ENCODE measurements at places on chromosomes 5 and 9. TPM values are rescaled to one million over a fixed set of nuclear protein-coding genes. Genes with fewer than 3 reads are reported as not detected.

DNA sequence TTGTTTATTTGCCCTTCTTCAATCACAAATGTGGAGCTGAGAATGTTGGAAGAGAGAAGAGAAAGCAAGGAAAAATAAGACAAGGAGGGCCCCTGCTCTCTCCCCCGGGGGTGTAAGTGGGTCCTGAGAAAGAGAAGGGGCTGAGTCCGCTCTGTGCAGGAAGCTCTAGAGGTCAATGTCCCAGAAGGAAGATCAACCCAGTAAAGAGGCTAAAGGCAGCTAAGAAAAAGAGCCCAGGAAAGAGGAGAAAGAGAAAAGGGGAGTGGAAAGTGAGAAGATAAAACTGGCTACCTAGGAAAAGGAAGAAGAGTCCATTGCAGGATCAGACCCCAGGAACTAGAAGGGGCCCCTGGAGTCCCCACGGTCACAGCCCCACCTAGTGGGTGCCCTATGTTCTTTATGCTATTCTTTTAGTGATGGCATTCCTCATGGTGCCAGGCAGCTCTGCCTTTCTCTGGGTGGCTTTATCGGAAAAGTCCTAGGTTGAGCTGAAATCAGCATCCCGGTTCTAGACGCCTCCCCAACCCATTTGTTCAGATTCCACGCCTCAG is 583.4 kb downstream of the ACTL7B start:
- H3K4me3 ChIP-seq, result no peak overlapping the region
- no peaks in the 10 kb centered on the region for H3K27me3 ChIP-seq
- H3K36me3 ChIP-seq, result no peaks in the 10 kb centered on the region
- H3K27ac ChIP-seq, result no peak overlapping the region

KIF24 gene
- 0.30 TPM for total RNA-seq

DNA sequence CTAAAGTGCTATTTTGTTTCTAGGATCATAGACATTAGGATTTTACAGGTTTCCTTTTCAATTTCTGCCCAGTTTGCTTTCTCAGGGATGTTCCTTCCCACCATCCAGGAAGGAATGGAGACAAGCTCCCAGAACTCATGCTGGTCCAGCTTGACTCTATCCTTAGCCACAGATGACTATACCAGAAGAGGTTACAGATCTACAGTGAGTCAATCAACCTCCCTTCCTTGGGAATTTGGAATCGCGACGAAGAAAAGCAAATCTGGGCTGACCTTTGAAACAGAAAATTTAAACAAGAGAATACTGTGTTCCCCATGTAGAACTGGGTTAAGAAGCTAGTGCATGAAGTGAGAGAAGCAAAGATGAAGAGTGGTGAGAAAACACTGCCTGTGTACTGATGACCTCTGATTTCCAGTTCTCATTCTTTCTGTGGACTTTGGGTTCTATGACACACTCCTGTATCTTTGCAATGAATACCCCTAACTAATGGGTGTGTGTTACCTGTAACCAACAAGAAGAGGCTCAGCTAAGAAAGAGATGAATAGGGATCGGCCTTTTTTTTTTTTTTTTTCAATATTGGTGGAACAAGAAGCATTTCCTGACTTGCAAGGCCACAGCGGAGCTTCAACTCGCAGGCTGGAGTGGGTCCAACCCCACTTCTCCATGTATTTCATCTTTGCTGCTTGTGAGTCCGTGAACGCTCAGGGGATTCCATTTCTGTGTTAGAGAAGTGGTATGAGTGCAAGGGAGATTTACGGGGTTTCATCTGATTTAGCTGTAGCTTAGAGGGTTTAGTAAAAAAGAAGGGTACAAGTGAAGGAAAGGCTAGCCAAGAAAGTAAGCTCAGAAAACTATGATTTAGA is 563.9 kb upstream of the CLINT1 start:
- H3K4me3 ChIP-seq, result no peak overlapping the region
- H3K27ac ChIP-seq, result no peak overlapping the region
- no peaks in the 10 kb centered on the region for H3K4me1 ChIP-seq
- H3K36me3 ChIP-seq, result no peaks in the 10 kb centered on the region
- DNase-seq, result no peak
- H3K27me3 ChIP-seq, result no peaks in the 10 kb centered on the region

DNA sequence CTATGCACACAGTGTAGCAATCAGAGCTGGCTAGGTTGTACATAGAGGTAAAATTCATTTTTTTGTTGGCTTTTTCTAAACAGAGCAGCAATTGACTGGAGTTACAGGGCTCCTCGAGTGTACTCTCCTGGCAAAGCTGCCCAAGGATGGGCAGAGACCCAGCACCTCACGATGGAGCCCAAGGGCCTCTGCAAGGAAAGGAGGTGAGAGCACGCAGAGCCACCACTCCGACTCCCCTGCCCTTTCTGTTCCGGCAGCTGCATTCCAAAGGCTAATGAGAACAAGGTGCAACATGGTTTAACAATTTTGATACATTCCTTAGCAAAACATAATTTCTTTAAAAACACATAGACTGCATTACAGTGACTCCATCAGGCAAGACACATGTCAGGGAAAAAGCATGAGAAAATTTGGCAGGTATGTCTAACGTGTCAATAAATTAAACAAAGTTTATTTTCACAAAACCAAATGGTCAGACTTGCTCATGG is 47.5 kb downstream of the SAXO1 start:
- H3K36me3 ChIP-seq, result no peaks in the 10 kb centered on the region
- no peak for DNase-seq
- no peaks in the 10 kb centered on the region for H3K27me3 ChIP-seq
- H3K4me1 ChIP-seq, result no peaks in the 10 kb centered on the region
- no peak overlapping the region for H3K27ac ChIP-seq

DNA sequence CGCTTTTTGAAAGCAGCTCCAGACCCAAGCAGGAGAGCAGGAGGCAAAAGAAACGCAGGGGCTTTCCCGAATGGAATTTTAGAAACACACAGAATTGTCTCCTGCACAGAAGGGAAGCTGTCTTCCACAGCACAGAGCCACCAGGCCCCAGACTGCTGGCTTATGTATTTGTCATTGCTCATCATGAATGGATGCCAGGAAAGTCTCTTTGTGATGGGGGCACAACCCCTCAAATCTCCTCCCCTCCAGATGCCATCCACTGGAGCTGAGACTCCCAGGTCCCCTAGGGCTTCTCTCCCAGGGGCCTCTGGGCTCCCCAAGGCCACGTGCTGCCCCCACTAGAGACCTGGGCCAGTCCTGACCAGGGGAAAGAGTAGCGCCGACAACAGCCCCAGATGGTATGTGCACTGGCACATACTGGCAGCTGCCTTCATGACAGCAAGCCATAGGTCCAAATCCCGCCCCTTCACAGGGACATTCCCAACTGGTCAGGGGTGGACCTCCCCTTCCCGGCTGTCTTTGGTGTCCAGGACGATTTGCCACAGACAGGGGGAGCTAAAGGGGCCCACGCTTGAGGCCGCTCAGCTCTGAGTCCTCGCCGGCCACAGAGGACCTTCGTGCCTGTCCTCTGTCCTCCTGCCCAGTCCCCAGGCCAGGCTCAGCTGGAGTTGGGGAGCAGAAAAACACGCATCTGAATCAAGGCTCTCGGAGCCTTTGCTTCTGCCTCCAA is 127.8 kb downstream of the KCNIP1 start:
- peaks cover 16% of the 10 kb centered on the region for H3K4me1 ChIP-seq
- no peak overlapping the region for H3K27ac ChIP-seq
- H3K36me3 ChIP-seq, result no peaks in the 10 kb centered on the region
- no peak for DNase-seq
